ENCODE measurements at places on chromosomes 7 and 10.

DNA sequence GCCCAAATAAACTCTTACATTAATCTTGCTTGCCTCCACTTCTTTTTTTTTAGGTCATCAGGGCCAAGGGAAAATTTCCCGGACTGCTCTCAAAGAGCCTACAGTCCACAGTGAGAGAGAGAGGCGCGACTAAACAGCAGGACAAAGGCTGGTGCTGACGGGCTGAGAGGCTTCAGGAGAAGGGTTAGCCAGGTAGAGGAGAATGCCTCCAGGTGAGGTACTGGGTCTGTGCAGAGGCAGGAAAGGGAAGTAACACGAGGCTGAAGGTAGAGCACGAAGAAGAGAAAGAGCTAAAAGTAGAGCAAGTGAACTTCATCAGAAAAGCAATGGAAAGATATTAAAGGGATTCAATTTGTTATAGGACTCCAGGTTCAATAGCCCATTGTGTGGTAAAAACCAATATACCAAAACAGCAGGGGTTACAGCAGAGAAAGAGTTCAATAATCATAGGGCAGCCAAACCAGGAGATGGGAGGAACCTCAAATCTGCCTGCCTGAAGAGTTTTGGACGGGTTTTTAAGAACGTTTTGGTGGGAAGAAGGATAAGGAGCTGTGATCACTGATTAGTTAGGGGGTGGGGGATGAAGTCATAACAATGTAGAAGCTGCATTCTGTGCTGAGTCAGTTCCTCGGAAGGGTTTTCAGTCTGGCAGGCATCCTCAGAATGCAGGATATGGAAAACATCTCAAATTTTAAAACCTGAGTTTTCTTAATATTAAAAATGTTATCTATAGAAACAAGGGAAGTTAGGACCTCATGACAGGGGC is 171.5 kb downstream of the AKR1D1 start:
- H3K36me3 ChIP-seq: no peaks in the 10 kb centered on the region
- H3K27ac ChIP-seq: no peak overlapping the region
- no peak overlapping the region for H3K4me3 ChIP-seq

DNA sequence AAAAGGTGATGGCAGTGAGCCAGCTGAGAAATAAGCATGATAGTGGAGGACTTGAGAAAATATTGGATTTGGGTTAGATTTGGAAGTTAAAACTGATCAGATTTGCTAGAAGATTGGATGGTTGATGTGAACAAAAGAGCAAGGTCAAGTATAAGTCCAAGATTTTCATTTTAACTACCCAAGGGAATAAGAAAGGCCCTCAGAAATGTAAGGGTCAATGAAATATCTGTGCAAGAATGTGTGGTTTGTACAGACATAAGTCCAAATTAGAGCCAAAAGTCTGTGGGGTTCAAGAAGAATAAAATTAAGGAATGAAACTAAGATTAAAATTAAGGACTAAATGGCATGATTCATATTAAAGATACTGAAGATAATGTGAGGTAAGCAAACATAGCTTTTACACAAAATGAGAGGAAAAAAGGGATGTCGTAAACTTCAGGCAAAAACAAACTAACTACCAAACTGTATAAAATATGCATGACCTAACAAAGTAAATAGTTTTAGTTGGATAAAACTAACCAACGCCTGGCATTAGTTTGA is 78.4 kb upstream of the CACNA2D1 start:
- no peaks in the 10 kb centered on the region for H3K36me3 ChIP-seq
- DNase-seq: no peak
- no peak overlapping the region for H3K27ac ChIP-seq
- no peaks in the 10 kb centered on the region for H3K4me1 ChIP-seq
- H3K27me3 ChIP-seq: no peaks in the 10 kb centered on the region

DNA sequence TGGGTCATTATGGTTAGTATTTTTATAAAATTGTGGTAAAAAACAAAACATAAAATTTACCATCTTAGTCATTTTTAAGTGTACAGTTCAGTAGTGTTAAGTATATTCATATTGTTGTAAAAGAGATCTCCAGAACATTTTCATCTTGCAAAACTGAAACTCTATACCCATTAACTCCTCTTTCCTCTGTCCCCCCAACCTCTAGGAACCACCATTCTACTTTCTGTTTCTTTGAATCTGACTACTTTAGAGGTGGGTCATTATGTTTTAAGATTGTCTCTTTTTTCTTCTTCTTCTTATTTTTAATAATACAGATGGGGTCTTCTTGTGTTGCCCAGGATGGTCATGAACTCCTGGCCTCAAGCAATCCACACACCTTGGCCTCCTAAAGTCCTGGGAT is 84.1 kb downstream of the DOCK4 start:
- DNase-seq: no peak
- H3K4me1 ChIP-seq: no peaks in the 10 kb centered on the region
- H3K27ac ChIP-seq: no peak overlapping the region
- no peaks in the 10 kb centered on the region for H3K36me3 ChIP-seq

GRCh38 chr10:28169525-28169924 is 133.3 kb downstream of the MPP7 start:
- H3K27ac ChIP-seq: no peak overlapping the region
- no peak for DNase-seq
- no peaks in the 10 kb centered on the region for H3K4me1 ChIP-seq
- no peaks in the 10 kb centered on the region for H3K27me3 ChIP-seq
- no peaks in the 10 kb centered on the region for H3K36me3 ChIP-seq
- H3K4me3 ChIP-seq: no peak overlapping the region

DNA sequence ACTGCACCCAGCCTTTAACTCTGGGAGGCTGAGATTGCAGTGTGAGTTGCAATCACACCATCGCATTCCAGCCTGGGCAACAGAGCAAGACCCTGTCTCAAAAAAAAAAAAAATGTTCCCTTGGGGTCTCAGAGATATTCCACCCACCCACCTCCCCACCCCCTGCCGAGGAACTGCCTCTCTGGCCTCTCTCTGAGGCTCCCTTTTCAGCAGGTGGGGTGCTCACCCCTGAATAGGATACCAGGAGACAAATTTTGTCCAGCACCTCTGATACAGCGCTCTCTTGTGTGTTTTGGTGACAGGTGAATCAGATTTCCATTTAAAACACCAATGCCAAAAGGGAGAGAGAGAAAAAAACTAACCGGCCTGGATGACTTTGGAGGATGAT is 92.6 kb upstream of the KIF5B start:
- peak overlapping the region; percentile 41 for H3K27ac ChIP-seq
- H3K36me3 ChIP-seq: no peaks in the 10 kb centered on the region
- DNase-seq: no peak
